ENCODE measurements at places on chromosomes 6 and 20. TPM values are rescaled to one million over a fixed set of nuclear protein-coding genes. Genes with fewer than 3 reads are reported as not detected.

DNA sequence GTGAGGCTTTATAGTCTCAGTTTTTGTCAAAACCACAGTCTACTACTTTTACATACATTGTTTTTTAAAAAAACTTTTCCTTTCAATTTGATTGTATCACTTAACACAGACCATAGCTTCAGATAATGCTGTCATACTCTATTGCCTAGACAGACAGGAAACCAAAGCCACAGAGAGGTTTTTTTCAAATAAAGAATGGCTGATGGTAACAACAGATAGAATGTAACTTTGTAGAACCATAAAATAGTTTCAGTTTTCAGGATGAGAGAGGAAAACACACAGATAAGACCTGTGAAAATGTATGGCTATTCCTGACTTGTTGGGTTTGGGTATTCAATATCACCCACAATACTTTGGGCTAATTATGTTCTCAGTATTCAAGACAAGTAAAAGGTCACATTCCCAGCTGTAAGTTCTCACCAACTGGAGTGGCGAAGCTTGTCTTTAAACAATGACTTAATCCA lies 94.0 kb downstream of the ADGRG6 start:
- no peak for DNase-seq
- no peak overlapping the region for H3K27ac ChIP-seq
- peaks cover 5% of the 10 kb centered on the region for H3K4me1 ChIP-seq
- no peak overlapping the region for H3K4me3 ChIP-seq
- no peaks in the 10 kb centered on the region for H3K36me3 ChIP-seq

GRCh38 chr6:3813150-3813780 lies 35.9 kb upstream of the FAM50B start:
- H3K27me3 ChIP-seq: no peaks in the 10 kb centered on the region
- H3K4me3 ChIP-seq: no peak overlapping the region
- DNase-seq: no peak
- H3K27ac ChIP-seq: no peak overlapping the region

DNA sequence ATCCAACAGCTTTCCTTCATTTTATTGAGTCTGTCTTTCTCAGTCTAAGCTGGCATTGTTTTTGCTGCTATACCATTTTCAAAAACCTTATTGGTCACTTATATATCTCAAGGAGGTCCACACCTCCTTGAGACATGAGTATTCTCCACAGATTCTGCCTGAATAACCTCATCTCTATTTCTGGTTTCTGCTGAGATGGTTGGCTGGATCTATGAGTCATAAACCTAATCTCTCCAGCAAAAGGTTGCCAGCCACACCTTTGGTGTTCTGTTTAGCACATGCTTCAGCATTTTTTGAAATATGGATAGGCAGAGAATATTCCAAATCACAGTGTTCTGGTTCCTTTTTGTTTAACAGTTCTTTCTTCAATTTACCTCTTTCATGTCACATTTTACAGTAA lies 40.8 kb upstream of the TMEM244 start:
- H3K27ac ChIP-seq: no peak overlapping the region
- DNase-seq: no peak
- no peak overlapping the region for H3K4me3 ChIP-seq
- H3K4me1 ChIP-seq: no peaks in the 10 kb centered on the region
- H3K36me3 ChIP-seq: no peaks in the 10 kb centered on the region
- peaks cover under 1% of the 10 kb centered on the region for H3K27me3 ChIP-seq

Gene MYT1
- not detected for total RNA-seq

Data from natural killer cell (primary cell).